ENCODE measurements at places on chromosomes 6 and 20.

GRCh38 chr6:42629845-42630244 is 66.0 kb downstream of the UBR2 start:
- DNase-seq, result no peak

GRCh38 chr6:10248378-10248843 is 166.5 kb downstream of the TFAP2A start:
- no peak for DNase-seq

DNA sequence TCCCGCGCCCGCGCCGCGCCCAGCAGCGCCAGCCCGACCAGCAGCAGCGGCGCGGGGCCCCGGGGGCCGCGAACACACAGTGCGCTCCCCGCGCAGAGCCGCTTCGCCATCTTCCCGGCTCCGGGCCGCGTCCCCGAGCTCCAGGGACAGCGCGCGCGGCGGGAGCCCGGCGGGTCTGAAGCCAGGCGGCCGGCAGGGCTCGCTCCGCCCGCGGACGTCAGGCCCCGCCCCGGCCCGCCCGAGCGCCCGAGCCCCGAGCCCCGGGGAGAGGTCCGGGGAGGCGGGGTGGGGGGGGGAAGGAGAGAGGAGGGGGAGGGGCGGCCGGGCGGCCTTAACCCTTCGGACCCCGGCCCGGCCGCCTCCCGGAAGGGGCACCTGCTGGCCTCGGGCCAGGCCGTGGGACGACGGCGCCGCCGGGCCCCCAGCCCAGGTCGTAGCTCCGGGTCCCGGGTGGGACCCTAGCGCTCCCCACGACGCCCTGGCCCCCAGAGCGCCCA is at the start of gene LAMA5:
TSS of gene LAMA5 (minus strand) at position 177 of the 497 bp plus-strand sequence. CDS start at position 110, 67 bp downstream.
- no peak for DNase-seq

DNA sequence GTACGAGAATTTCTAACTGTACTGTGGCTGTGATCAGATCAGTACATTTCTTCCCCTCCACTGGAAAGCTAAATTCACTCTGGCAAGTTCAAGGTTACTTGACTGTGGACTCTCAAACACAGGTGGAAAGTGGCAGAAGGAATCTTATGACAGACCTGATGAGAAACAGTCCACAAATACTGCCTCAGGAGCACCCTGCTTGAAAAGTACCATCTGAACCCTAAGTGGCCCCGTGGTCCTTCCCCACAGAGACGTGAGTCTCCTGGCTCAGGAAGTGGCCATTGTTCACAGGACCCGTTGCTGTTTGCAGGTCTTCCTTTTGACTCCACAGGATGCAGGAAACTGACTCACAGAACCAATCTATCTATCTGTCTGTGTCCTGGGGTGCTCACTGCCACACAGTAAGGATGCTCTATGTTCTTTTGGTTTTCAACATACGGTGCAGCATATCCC is 47.5 kb upstream of the NHSL1 start:
- DNase-seq, result no peak

DNA sequence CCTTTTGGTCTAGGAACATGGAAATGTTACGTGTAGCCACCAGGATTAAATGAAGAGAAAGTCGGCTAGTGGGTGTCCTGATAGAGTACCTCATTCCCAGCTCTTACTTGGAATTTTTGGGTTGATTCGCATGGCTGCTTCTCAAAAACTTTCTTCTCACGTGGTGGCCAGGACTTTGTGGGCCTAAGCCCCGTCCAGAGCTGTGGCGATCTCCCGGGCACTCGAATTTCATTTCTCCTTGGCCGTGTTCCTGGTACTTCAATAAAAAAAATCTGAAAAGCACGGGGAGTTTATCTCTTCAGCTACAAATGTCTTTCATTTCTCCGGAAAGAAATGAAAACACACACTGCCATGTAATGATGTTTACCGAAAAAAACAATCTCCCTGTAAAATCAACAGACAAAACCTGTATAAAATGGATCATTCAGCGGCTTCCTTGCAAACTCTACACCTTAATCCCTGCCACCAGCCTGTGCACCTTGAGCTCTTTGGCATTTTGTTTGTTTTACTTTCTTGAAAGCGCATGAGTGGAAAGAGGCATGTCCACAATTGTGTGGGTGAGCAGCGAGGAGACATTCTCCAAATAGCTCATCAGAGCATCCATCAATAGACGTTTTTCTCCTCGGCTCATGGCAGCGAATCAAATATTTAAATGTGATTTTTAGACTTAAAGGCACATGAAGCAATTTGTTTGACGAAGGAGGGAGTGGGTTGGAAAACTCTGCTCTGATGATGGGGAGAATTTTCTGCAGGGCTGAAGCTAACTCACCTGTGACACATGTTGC is 173.1 kb downstream of the TFAP2C start:
- no peak for DNase-seq

DNA sequence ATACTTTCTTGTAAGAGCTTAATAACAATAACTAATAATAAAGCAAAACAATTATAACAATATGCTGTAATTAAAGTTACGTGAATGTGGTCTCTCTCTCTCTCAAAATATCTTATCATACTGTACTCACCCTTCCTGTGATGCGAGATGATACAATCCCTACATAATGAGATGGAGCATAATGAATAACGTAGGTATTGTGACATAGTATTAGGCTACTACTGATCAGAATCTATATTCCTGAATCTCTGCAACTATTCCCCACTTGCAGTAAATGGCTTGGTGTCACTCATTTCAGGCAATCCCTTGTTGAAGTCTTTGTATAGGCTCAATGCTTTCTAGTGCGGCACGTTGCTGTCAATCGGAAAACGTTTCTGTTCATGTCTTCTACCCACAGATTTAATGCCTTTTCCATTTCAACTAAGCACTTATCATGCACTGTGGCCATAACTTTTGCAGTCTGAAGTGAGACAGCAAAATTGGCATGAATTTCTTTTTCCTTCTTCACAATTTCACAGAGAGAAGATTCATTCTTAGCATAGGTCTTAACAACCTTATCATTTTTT is 32.3 kb downstream of the MOXD1 start:
- DNase-seq, result no peak

GRCh38 chr20:62644044-62644795 is 1.9 kb downstream of the SLCO4A1 start:
- DNase-seq, result no peak

GRCh38 chr20:571754-572441 is 28.3 kb upstream of the CSNK2A1 start:
- DNase-seq, result peak; percentile 42

DNA sequence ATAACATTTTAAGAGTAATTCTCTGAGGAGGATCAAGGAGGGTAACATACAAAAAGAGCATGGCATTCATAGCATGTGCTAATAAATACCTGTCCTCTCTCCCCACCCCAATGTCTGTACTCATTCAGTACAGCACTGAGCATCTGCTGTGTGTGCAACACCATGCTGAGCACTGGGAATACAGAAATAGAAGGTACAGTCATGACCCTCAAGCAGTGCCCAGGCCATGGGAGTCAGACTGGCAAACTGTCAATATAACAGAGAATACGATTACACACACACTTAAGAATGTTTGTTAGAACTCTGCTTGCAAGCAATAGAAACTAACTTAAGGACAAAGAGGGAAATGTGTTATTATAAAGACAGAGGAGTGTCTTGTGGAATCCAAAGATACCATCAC is 24.7 kb upstream of the ZFAND3 start:
- DNase-seq, result no peak

- no peak for DNase-seq
These were observed 59.1 kb downstream of the KIF16B start for GRCh38 chr20:16514140-16514539.

DNA sequence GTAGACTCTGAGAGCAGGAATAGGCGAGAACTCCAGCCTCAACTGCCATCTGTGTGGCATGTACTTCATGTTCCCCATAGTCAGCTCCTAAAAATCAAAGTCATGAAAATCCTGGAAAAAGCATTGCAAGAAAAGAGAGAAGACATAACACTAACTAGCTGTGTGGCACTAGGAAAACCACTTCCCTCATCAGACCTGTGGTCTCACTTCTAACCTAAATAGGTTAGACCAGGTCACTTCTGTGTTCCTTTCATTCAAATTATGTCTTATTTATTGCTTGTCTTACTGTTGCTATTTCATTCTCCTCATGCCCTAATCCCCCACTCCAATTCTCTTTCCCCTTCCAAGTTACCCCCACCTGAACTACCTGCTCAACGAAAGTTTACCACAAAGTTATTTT is 70.2 kb downstream of the TNFRSF21 start:
- DNase-seq, result no peak

GRCh38 chr20:58233881-58234528 is 5.6 kb upstream of the ANKRD60 start:
- no peak for DNase-seq

- no peak for DNase-seq
These were observed 2.3 kb downstream of the KLHDC3 start for GRCh38 chr6:43016176-43016942.

GRCh38 chr20:2144850-2145249 is 43.2 kb downstream of the STK35 start:
- DNase-seq, result no peak

DNA sequence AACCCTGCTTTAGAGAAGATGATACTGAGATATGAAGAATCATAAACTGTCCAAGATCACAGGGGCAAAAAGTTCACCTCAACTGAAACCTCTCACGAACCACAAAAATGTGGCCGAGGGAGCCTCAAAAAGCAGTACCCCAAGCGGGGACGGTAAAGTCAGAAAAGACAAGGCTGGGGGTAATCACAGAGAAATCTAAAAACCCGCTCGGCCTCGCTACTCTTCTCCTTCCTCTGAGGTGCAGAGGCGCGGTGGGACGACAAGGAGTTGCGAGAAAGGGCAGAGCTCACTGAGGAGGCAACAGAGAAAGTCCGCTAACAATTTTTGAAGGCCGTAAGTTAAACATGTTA is 356 bp upstream of the IRAK1BP1 start:
- no peak for DNase-seq

DNA sequence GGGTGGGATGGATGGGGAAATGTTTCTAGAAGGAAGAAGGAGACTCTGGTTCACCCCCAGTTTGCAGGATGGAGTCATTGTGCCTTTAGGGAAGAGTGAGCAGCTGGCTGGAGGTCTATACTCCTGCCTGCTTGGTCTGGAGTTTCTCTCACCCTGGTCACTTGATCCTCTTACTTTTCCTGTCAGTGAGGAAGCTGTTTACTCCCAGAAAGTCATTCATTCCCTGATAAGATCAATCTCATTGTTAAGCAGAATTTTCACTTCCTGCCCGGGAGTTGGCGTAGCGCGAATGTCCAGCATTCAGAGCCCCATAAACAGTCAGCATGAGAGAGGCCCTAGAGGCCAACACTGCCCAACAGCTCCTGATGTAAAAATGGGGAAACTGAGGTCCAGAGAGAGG is 70.4 kb upstream of the SIRPA start:
- DNase-seq, result no peak

- DNase-seq, result no peak
These were observed 243.6 kb downstream of the KHDRBS2 start for GRCh38 chr6:62042429-62042828.

DNA sequence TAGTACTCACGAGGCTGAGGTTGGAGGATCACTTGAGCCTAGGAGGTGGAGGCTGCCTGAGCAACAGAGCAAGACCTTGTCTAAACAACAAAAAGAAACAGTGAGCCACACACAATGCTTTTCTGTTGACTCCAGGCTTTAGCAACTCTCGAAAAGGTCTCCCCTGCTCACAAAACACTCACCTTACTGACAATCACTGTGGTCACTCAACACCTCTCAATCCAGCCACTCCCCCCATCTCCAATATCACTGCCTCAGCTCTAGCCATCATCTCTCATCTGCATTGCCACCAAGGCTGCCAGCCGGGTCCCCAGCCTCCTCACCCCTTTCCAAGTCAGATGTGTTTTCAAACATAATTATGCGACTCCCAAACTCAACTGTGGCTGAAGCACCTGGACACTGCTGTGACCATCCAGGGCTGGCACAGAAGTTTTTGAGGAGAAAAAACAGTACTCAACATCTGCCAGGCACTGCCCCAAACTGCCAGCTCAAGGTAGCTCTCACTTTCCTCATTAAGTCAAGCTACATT is 218.0 kb upstream of the ARID1B start:
- no peak for DNase-seq

- no peak for DNase-seq
These were observed 25.6 kb upstream of the NOX3 start for GRCh38 chr6:155481215-155481614.

GRCh38 chr6:73803562-73804241 is 107.7 kb downstream of the CD109 start:
- DNase-seq, result no peak

DNA sequence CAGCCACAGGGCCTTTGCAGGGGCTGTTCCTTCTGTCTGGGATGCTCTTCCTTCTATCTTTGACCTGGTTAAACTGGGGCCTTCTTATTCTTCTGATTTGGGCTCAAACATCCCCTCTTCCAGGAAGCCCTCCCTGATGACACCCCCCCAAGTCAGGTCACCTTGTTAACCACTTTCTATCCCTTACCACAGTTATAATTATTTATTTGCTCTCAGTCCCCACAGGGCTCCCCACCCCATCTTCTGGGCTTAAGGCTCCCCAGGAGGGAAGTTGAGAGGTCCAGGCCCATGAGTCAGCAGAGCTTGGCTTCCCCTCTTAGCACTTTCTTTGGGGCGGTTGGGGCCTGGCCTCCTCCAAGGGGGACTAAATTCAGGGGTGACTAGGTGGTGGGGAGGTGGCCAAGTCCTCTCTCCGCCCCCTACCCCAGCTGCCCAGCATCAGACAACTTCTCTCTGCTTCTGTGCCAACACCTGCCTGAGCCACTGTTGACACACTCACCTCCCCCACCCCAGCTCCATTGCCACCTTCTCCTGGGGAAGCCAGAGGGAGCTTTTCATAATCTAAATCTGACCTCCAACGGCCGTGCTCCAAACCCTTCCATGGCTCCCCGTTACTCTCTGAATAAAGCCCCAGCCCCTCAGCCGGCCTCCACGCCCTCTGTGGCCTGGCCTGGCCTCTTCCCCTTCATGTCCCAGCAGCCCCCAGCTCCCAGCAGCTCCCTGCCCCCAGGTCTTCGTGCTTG is 70.0 kb downstream of the CEBPB start:
- DNase-seq, result no peak

DNA sequence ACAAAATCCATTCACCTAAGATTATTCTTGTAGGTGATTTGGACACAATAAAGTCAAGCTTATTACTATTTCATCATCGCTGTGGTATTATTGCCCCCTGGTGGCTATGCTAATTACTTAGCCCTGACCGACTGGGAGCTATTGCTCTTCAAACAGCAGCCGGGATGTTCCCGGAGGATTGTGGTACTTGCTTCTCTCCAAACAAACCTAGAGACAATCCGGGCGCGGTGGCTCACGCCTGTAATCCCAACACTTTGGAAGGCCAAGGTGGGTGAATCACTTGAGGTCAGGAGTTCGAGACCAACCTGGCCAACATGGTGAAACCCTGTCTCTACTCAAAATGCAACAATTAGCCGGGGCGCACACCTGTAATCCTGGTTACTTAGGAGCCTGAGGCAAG is 15.4 kb upstream of the STMND1 start:
- DNase-seq, result peak; percentile 62
